Transverse colon (tissue), 4 donors: ENCODE measurements at places on chromosomes 11 and 22. TPM values are rescaled to one million over a fixed set of nuclear protein-coding genes. Genes with fewer than 3 reads are reported as not detected.

OR5P2 gene
- total RNA-seq = not detected

DNA sequence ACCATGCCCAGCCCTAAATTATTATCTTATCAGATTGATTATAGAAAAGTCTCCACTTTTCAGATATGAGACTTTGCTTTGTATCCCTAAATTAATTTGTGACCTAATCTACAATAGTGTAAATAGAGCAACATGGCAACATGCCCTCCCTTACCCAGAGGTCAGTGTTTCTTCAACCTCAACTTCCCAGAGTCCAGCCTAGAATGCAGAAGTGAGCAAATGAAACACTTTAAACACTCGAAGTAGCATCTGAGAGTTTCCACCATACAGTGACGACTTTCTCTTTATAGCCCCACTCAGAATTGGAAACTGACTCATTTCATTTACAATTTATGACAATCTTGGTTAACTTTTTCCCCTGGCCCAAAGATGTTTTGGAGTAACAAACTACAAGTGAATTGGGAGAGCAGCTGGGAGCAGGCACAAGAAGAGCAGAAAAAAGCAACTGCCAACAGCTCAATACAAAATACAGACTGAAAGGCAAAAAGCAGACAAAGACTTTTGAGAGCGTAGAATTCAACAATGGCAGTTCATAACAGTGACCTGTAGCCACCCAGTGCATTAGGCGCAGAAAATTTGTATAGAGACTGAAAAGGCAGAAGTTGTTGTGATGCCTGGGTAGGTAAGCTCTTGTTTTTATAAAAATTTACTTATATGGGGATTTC lies 10.1 kb upstream of the BLID start:
- no peak for DNase-seq
- H3K27ac ChIP-seq = no peak overlapping the region
- H3K36me3 ChIP-seq = no peaks in the 10 kb centered on the region
- no peak overlapping the region for H3K4me3 ChIP-seq

DNA sequence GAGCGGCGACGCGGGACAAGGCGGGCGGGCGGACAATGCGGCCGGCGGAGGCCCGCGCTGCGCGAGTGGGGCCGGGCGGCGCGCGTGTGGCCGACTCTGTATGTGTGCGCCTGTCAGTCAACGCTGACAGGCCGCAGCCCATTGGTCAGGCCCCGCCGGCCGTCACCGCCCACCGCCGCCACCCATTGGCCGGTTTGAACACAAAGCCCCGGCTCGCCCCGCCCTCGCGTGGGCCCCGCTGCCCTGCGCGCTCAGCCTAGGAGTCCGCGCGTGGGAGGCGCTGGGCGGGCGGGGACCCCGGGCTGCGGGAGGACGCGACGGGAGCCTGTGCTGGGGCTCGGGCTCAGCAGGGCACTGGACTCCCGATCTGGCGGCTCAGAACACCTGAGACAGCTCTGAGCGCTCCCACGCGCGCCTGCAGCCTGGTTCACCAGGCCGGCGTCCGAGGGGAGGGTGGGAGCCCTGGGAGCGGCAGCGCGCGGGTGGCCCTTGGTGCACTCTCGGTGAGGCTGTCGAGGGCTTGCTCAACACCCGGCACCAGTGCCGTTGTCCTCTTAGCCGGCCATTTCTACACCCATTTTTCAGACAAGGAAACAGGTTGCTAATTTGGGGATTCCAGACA lies at the start of gene SUN2:
TSS of gene SUN2 (minus strand) at position 88 of the 622 bp plus-strand sequence. CDS start 3,370 bp downstream, outside the sequence.
- H3K4me3 ChIP-seq = peak within 1 kb of the TSS; percentile 82
- no peaks in the 10 kb centered on the region for H3K36me3 ChIP-seq
- DNase-seq = peak; percentile 96
- H3K27ac ChIP-seq = peak within 1 kb of the TSS; percentile 98
- H3K27me3 ChIP-seq = no peaks in the 10 kb centered on the region

- no peak overlapping the region for H3K4me3 ChIP-seq
- H3K36me3 ChIP-seq = no peaks in the 10 kb centered on the region
- H3K27me3 ChIP-seq = no peaks in the 10 kb centered on the region
- H3K27ac ChIP-seq = no peak overlapping the region
Observed at GRCh38 chr11:13433437-13433836, 29.6 kb downstream of the BTBD10 start.

DNA sequence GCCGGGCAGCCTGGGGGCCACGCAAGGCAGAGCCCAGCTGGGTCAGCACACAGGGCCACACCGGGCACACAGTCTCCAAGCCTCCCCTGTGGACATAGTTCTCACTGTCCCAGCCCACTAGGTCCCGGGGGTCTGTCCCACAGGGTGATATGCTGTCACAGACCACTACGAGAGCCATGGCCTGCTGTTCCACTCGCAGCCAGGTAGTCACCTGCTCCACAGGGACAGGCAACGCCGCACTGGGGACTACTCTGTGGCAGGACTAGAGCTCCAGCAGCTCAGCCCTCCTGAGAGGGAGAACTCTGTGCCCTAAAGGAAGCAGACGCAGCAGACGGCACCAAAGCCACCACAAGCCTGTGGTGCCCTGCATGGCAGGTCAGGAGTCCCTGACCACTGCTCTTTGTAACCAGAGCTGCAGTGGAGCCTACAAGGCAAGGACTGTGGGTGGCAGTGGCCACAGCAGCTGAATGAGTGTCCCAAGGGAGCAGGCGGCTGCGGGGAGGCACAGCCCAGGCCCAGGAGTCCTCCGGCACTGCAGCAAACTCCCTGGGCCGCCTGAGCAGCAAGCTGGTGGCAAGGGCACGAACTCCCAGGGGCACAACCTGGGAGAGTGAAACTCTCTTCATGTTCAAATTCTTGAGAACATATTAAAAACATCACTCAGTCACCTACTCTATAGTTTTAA lies 171.2 kb upstream of the GRK3 start:
- no peak overlapping the region for H3K27ac ChIP-seq
- no peak overlapping the region for H3K4me3 ChIP-seq
- no peaks in the 10 kb centered on the region for H3K27me3 ChIP-seq
- DNase-seq = no peak
- no peaks in the 10 kb centered on the region for H3K36me3 ChIP-seq

DNA sequence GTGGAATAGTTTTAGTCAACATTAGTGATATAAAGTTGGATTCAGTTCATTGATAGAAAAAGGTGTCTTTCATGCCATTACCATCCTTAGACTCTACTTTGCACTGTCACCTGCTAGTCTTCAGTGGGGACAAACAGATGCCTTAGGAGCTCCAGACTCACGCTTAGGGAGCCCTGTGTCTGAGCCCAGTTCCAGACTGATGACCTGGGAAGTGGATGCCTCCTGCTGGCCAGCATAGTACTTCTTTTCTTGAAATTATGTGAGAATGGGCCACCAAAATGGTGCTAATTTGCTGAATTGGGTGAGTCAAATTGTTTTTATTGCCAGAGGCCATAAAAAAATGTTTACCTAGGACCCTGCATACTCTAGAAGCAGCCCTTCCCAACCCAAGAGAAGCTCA lies 53.9 kb downstream of the NOX4 start:
- no peaks in the 10 kb centered on the region for H3K36me3 ChIP-seq
- no peak for DNase-seq
- no peaks in the 10 kb centered on the region for H3K4me1 ChIP-seq
- H3K27me3 ChIP-seq = no peaks in the 10 kb centered on the region
- H3K27ac ChIP-seq = no peak overlapping the region
